ENCODE measurements at places on chromosomes 5 and 9. TPM values are rescaled to one million over a fixed set of nuclear protein-coding genes. Genes with fewer than 3 reads are reported as not detected.

The OBP2B gene
- total RNA-seq, result not detected

DNA sequence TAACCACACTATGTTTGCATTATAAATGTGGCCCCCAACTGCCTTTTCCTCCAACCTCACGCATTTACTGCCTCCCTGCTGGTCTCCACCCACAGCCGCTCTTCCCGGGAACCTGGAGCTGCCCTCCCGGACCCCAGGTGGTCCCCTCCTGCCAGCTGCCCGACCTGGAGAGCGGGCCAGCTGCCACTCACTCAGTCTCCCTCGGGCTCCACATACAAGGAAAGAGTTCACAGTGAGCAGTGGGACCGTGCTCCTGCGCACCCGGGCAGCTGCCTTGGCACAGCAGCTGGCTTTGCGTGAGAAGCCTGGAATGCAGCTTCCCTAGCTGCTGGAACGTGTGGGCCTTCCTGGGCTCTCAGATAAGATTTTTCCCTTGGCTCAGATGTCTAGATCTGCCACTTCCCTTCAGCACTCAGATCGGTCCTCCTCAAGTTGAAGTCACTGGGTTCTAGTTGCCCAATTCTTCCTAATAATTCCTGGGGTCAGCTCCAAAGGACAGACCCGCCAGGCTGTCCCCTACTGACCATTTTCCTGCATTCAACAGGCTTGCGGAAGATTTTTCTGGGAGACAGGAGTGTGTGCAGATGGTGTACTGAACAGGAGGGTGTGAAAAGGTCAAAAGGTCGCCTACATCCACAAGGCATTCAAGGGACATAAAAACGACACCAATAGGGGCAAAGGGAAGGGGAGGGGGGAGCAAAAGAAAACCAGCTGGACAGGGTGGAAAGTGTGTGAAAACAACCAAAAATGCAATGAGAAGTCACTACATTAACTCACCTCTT, 69.1 kb downstream of the MYO10 start:
- H3K27me3 ChIP-seq, result no peaks in the 10 kb centered on the region
- peak; percentile 70 for DNase-seq
- peaks cover 9% of the 10 kb centered on the region for H3K36me3 ChIP-seq
- peak overlapping the region; percentile 38 for H3K27ac ChIP-seq
- peak overlapping the region; percentile 6 for H3K4me3 ChIP-seq
- peaks cover 34% of the 10 kb centered on the region for H3K4me1 ChIP-seq

GRCh38 chr5:151574444-151574996, 16.6 kb downstream of the FAT2 start:
- DNase-seq, result no peak
- H3K36me3 ChIP-seq, result no peaks in the 10 kb centered on the region
- H3K4me1 ChIP-seq, result no peaks in the 10 kb centered on the region
- H3K27ac ChIP-seq, result no peak overlapping the region

The OR1Q1 gene
- not detected for total RNA-seq

GRCh38 chr5:123671042-123671441, 159.1 kb downstream of the CSNK1G3 start:
- H3K36me3 ChIP-seq, result no peaks in the 10 kb centered on the region
- H3K4me3 ChIP-seq, result no peak overlapping the region
- H3K27ac ChIP-seq, result no peak overlapping the region
- no peaks in the 10 kb centered on the region for H3K27me3 ChIP-seq
- H3K4me1 ChIP-seq, result no peaks in the 10 kb centered on the region

- H3K4me3 ChIP-seq, result no peak overlapping the region
- no peaks in the 10 kb centered on the region for H3K36me3 ChIP-seq
- no peaks in the 10 kb centered on the region for H3K27me3 ChIP-seq
- peak; percentile 64 for DNase-seq
- H3K27ac ChIP-seq, result no peak overlapping the region
- H3K4me1 ChIP-seq, result peaks cover 3% of the 10 kb centered on the region
These were observed 142.1 kb upstream of the ADAMTSL1 start for GRCh38 chr9:18331808-18332209.

The DOCK8 gene
- total RNA-seq, result 4.4 TPM

DNA sequence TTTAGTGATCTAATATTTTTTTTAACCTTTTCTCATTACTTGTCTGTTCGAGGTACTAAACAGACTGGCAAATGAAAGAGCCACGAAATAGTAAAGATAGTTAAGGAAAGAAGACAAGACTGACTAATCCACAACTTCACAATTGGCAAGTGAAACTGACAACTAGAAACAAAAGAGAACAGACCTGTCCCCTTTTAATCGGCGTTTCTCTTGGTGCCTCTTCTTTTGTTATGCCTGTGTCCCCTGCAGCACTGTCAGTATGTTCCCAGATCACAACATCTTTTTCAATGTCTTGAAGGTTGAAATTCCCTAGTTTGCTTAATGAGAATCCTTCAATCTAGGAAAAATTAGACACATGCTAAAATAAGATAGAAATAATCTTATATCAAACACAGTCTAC, 26.1 kb downstream of the TUT7 start:
- no peak overlapping the region for H3K27ac ChIP-seq
- no peak for DNase-seq
- no peaks in the 10 kb centered on the region for H3K27me3 ChIP-seq
- H3K4me3 ChIP-seq, result no peak overlapping the region
- no peaks in the 10 kb centered on the region for H3K4me1 ChIP-seq
- H3K36me3 ChIP-seq, result peaks cover 33% of the 10 kb centered on the region

GRCh38 chr9:121483049-121483448, 16.6 kb downstream of the GGTA1 start:
- peaks cover 14% of the 10 kb centered on the region for H3K27me3 ChIP-seq
- H3K36me3 ChIP-seq, result no peaks in the 10 kb centered on the region
- no peak for DNase-seq
- no peak overlapping the region for H3K27ac ChIP-seq
- H3K4me1 ChIP-seq, result no peaks in the 10 kb centered on the region
- no peak overlapping the region for H3K4me3 ChIP-seq

GRCh38 chr9:77175151-77175550, 2.2 kb upstream of the VPS13A start:
- no peak overlapping the region for H3K27ac ChIP-seq
- H3K4me1 ChIP-seq, result peaks cover 4% of the 10 kb centered on the region
- no peak for DNase-seq
- H3K27me3 ChIP-seq, result no peaks in the 10 kb centered on the region

GRCh38 chr9:98521141-98521540, 187.6 kb downstream of the GABBR2 start:
- no peaks in the 10 kb centered on the region for H3K27me3 ChIP-seq
- H3K4me3 ChIP-seq, result no peak overlapping the region
- DNase-seq, result peak; percentile 83
- peaks cover 15% of the 10 kb centered on the region for H3K4me1 ChIP-seq
- no peaks in the 10 kb centered on the region for H3K36me3 ChIP-seq

GRCh38 chr9:70569070-70569772, 154.8 kb upstream of the KLF9 start:
- no peak overlapping the region for H3K27ac ChIP-seq
- DNase-seq, result no peak
- no peaks in the 10 kb centered on the region for H3K36me3 ChIP-seq
- H3K4me3 ChIP-seq, result no peak overlapping the region
- no peaks in the 10 kb centered on the region for H3K27me3 ChIP-seq

DNA sequence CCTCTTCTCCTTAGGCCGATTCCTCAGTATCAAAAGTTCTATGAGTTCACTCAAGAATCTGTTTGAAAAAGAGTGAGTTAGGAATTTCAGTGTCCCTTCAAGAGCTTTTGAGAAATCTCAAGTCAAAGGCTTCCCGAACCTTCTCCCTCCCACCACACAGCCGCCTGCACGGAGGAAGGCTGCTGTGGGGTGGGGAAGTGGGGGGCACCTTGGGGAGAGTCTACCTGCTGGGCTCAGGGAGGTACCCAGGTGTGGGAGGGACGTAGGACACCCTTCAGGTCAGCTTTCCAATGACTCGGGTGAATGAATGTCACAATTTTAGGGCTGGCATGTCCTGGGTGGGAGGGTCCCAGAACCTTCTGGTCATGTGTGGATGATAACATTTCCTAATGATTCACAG, 17.5 kb downstream of the CXCL14 start:
- H3K36me3 ChIP-seq, result no peaks in the 10 kb centered on the region
- no peak overlapping the region for H3K27ac ChIP-seq
- no peak overlapping the region for H3K4me3 ChIP-seq
- H3K27me3 ChIP-seq, result peaks cover 30% of the 10 kb centered on the region
- no peaks in the 10 kb centered on the region for H3K4me1 ChIP-seq

DNA sequence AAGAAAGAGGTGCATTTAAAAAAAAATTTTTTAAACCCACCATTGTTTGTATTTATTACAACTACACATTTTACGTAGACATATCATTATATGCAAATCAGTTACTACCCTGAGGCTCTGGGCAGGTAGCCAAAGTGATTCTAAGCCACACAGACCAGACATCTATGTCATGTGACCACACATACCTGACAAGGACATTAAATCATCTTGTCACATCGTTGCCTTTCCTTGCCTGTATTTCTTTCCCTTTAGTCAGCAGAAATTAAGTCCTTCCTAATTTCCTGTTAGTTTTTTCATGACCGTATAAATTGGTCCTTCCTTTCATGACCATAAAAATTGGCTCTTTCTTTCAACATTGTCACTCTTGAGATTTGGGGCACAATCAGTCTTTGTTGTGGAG, 134.2 kb upstream of the MARCHF11 start:
- DNase-seq, result no peak
- H3K27me3 ChIP-seq, result no peaks in the 10 kb centered on the region
- no peak overlapping the region for H3K27ac ChIP-seq
- H3K4me3 ChIP-seq, result no peak overlapping the region

DNA sequence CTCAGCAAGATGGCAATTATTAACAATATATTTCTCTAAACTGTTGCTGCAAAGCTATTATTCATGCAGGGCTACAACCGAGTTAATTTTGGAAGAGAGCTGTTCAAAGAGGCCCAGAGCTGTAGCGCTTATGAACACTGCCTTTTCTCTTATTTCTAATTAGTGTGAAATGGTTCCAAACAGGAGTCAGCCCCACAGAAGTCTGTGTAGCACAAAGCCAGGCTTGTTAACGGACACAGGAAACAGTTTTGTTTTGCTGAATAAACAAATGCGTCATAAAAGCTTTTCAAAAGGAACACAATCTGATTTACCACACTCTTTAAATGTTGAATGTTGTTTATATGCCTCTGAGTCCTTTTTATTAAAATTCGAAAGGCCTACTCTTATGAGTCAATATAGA, 396.5 kb downstream of the ANXA1 start:
- no peak for DNase-seq
- H3K36me3 ChIP-seq, result no peaks in the 10 kb centered on the region
- H3K4me3 ChIP-seq, result no peak overlapping the region
- no peak overlapping the region for H3K27ac ChIP-seq

DNA sequence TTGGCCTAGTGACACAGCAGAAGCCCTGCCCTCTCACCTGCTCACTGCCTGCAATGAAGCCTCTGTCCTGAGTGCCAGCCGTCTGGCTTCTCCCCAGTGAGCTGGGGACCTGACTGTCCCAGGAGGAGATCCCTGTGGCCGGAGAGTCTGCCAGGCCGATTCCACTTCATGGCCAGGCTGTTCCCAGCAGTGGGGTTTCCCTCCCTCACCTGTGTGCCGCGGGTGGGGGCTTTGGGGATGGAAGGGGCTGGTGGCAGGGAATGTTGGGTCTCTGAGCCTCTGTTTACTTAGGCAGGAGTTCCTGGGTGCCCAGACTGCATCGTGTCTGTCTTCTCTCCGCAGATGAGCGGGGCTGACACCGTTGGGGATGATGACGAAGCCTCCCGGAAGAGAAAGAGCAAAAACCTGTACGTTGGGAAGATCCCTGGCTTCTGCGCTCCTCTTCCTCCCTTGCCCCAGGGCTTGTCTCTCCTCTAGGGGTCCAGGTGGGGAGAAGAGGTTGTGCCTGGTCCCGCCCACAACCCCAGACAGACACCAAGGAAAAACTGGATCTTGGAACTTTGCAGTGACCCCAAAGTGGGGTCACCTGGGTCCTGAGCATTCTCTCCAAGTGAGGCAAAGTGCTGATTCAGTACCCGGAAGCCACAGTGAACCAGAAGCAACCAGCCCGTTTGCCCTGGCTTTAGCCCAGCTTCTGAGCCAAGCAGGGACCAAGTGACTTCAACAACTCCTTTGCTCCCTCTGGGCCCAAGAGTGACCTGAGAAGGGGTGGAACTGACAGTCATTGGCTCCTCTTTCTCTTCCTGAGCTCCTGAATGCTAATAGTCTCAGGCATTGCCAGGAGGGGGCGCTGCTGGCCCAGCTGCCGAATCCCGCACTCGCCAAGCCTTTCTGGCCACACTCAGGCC, 127.7 kb downstream of the RGS3 start:
- H3K27ac ChIP-seq, result no peak overlapping the region
- no peak overlapping the region for H3K4me3 ChIP-seq
- H3K4me1 ChIP-seq, result peaks cover 23% of the 10 kb centered on the region

- no peak for DNase-seq
- no peak overlapping the region for H3K4me3 ChIP-seq
- H3K4me1 ChIP-seq, result no peaks in the 10 kb centered on the region
- H3K27me3 ChIP-seq, result no peaks in the 10 kb centered on the region
These were observed 28.6 kb upstream of the CEP78 start for GRCh38 chr9:78207319-78207718.

DNA sequence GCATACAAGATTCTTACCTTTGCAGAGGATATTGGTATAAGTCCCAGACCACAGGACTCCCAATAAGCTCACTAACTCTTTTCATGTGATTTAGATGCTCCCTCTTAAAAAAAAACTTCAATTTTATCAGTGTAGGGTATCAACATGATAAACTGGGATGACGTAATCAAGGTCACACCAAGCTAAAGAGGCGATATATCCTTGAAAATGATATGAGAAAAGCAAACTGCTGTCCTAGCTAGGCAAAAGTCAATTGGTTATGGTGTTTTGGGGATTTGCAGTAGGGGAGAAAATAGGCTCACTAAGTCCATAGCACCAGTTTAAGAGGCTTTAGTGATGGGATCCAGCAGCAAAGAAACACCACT, 354.4 kb downstream of the DIRAS2 start:
- H3K27me3 ChIP-seq, result peaks cover 2% of the 10 kb centered on the region
- H3K4me1 ChIP-seq, result no peaks in the 10 kb centered on the region
- H3K27ac ChIP-seq, result no peak overlapping the region
- H3K36me3 ChIP-seq, result no peaks in the 10 kb centered on the region
- no peak overlapping the region for H3K4me3 ChIP-seq
- DNase-seq, result no peak

The PCDH12 gene
- not detected for total RNA-seq

DNA sequence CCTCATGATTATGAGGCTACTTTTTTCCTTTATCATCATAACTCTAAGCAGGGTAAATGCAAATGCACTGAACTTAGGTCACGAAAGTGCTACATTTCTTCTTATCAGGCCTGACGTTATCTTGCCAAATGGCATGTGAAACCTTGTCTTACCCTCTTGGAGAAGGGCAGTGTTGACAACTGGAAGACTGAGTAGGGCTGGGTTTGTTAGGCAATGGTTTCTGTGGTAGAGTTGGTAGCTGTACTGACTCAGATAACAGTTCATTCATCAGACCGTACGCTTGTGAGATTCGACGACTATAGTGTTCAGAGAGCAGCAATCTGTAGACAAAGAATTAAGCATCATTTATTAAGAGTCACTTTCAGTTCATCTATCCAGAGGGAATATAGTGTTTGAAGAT, 127.7 kb downstream of the CPLANE1 start:
- DNase-seq, result no peak
- no peaks in the 10 kb centered on the region for H3K4me1 ChIP-seq
- H3K27me3 ChIP-seq, result no peaks in the 10 kb centered on the region
- H3K36me3 ChIP-seq, result peaks cover 16% of the 10 kb centered on the region
- no peak overlapping the region for H3K4me3 ChIP-seq
- no peak overlapping the region for H3K27ac ChIP-seq
